RCC 7860 (cell line): ENCODE measurements at places on chromosomes 1 and 21.

- DNase-seq, result no peak
Observed at GRCh38 chr1:161952607-161953172, 71.0 kb downstream of the OLFML2B start.

DNA sequence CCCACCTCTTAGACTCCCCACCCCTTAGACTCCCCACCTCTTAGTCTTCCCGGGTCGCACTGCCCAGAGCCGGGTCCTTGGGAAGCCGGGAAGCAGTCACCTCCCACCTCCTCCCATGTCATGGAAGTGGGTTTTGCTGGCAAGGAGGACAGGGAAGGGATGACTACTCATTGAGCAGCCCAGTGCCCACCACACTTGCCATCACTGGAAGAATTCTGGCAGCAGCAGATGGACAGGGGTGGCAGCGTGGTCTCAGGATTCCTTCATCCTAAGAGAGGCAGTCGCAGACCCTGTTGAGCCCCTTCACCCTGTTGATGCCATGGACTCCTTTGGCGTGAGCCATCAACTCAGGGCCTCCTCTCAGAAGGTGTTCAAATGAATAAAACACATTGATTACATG lies 140.8 kb downstream of the PGBD5 start:
- no peak for DNase-seq

DNA sequence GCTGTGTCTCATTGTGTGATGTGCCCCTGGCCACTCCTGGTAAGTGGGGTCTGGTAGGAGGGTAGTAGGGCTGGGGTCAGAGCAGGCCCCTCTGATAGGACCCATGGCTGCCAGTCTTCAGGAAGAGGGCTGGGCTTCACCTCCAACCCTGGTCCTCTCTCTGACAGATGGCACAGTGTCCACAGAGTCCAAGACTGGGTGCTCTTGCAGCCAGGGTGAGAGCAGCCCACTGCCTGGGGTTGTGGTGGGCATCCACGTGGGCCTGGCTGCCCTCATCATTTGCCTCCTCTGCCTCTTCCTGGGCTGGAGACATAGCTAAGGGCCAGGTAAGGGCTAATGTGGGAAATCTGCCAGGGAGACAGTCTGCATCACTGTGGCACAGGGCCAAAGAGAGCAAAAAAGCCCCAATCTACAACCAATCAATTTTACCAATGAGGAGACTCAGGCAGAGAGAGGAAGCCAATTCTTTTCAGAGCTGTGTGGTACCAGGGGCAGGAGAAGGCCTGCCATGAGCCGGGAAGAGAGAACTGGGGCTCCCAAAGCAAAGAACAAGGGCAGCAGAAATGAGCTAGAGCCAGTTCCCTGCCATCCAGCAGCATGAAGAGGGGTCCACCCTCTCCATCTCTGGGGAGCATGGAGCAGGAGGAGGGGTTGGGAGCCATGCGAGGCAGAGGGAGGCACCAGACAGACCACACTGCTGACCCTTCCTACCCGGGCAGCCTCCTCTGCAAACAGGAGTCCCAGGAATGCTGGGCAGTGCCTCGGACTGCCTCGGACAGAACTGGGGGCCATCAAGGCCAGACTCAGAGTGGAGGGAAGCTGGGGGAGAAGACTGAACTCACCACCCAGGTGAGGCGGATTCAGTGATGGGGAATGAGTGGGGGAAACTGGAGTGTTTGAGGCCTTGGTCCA lies 26.8 kb downstream of the SLC27A3 start:
- no peak for DNase-seq

DNA sequence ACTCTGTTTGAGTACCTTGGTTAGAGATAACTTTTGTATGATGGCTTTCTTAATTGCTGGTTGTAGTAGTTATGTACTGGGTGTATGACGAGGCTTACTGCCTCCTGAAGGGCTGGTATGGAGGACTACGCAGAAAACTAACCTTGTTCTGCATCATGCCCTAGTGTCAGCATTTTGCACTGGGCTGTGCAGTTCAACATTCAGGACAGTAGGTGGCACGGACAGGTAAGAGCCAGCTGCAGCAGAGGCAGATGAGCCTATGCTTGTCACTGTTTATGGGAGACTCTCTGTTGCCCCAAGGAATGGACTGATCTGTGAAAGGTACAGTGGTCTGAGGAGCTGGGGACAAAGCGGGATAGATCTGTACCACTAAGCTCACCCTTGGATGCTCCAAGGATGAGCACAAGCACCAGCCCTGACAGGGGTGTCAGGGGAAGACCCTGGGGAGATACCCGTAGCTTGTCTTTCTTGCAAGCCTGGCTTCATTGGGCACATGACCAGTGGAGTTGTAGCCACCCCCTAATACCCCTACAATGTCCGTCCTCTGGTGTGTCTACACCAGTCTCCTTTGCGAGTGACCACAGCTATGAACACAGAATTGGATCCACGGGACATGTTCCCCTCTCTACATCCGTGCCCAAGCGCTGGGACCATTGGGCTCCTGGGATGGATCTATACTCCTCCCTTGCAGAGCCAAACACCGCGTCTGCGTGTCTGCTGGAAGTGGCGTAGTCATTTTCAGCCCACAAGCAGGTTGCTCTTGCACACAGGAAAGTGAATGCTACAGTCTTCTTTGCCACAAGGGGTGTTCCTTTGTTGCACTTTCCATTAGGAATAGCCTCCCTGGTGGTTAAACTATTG lies 51.1 kb upstream of the CFHR3 start:
- DNase-seq, result no peak

- no peak for DNase-seq
Observed at GRCh38 chr1:153936011-153936802, 10.3 kb downstream of the DENND4B start.

DNA sequence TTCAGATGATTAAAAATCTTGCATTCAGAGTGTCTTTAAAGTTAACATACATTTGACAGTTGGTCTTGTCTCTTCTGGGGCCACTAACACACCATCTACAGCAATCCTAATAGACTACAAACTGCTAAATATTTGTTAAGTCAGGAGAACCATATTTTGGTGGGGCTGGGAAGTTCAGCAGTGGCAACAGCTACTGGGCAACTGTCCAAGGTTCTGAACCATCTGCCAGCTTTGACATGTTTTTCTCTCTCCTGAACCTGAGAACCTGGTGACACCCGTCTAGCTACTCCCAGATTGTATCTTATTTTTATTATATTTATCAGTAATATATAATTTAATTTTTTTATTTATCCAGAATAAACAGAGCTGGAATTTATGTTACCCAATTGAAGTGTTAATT lies 199.0 kb upstream of the DPYD start:
- no peak for DNase-seq

DNA sequence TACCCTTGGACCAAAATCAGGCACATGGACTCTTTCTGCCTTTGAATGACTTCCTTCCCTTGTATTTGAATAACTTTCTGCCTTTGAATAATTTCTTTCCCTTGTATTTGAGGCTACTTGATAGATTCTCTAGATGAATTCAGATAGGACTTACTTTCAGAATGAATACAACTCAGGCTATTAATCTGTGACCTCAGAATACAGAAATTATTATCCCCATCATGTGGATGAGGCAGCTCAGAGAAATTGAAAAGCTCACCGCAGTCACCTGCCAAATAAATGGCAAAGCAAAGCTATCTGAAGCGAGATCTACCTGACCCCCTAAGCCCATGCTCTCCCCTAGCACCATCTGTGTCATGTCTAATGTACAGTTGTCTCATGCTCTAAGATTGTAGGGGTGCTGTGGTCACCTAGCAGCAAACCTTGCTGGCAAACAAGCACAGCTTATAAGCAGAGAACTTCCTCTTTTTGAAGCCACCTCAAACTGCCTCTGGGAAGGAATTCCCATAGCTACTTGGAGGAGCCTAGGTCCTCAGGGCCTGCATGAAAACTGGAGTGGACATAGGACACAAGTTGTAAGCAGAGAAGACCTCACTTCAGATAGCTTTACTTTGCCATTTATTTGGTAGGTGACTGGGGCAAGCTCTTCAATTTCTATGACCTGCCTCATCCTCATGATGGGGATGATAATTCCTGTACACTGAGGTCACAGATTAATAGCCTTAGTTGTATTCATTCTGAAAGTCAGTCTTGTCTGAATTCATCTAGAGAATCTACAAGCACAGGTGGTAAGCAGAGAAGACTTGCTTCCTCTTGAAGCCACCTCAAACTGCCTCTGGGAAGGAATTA lies 66.1 kb downstream of the FASLG start:
- no peak for DNase-seq

DNA sequence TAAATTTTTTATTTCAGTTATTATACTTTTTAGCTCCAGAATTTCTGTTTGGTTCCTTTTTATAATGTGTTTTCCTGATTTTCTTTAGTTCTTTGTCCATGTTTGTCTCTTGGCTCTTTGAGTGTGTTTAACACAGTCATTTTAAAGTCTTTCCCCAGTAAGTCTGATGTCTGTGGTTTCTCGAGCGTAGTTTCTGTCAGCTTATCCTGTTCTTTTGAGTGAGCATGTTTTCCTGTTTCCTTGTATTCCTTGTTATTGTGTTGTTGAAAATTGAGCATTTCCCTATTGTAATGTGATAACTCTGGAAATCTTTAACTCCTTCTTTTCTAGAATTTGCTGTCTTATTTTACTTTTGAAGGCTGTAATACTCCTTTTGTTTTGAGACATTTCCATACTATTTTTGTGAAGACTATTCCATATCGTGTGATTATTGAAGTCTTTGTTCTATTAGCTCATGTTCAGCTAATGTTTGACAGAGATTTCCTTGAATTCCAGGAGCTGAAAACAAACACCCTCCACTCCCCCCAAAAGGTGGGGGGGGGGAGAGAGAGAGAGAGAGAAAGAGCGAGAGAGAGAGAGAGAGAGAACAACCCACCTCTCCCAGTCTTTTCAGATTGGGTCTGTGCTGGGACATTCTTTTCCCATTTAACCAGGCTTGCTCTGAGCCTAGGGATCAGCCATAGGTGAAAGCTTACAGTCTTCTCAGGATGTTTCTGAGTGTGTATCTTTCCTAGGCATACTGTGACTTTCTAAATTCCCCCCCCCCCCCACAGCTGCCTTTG lies 38.3 kb downstream of the SDCCAG8 start:
- DNase-seq, result no peak

- no peak for DNase-seq
Observed at GRCh38 chr1:27392778-27393635, 585 bp downstream of the GPR3 start.

GRCh38 chr1:78840453-78841271 lies 165.9 kb downstream of the ADGRL4 start:
- DNase-seq, result peak; percentile 55

GRCh38 chr1:186511761-186512637 lies 51.1 kb upstream of the PDC start:
- DNase-seq, result no peak

DNA sequence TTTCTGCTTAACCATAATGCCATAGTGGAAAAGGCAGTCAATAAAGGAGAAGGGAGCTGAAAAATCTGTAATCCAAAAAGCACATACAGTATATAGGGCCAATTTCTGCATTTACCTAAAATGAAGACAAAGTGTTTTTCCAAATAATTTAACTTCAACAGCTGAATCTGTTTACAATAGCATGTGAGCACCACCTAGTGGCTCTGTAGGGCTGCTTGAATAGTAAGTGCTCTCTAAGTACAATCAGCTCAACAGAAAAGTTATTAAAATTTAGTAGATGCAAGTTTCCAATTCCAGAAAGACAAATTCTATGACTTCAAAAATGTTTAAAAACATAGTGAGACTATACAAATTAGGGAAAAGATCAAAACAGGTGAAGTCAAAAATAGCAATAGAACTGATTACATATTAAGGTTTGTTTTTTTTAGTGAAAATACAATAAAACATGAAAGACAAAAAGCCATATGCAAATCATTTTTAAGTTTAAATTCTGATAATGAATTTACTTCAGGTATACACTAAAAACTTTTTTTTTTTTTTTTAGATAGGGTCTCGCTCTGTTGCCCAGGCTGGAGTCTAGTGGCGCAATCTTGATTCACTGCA lies 220.0 kb downstream of the SETD4 start:
- peak; percentile 61 for DNase-seq

- DNase-seq, result no peak
Observed at GRCh38 chr1:176932114-176933104, 232.1 kb downstream of the ASTN1 start.

- no peak for DNase-seq
Observed at GRCh38 chr1:204524986-204525385, 8.8 kb downstream of the MDM4 start.

DNA sequence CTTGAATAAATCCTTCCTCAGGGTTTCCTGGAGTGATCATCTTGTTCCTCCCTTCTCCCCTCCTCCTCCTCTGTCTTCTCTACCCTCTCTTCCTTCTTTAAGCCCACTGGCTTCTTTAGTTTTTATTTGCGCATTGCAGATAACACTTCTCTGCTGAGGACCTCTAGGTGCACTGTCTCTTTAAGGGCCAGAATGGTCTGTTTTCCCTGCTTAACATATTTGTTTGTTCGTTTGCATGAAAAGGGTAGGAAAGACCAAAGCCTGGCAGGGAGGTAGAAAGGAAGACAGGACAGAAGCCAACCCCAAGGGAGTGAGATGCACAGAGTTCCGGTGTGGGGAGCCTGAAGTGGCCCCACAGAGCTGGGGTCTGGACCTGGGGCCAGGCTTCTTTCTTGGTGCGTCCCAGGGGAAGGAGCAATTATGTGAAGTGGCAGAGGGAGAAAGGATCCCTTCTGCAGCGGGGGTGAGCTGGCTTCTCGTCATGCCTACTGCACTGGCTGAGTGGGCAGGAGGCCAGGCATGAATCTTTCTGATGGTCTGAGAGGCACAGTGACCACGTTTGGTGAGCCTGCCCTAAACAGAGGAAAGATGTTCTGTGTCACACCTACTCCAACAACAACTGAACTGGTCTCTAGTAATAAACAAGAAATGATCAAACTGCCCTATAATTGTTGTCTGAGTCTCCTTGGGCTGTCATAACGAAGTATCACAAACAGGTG lies 232.7 kb downstream of the KCNJ6 start:
- no peak for DNase-seq

- DNase-seq, result no peak
Observed at GRCh38 chr1:178885869-178886268, 15.0 kb upstream of the ANGPTL1 start.

DNA sequence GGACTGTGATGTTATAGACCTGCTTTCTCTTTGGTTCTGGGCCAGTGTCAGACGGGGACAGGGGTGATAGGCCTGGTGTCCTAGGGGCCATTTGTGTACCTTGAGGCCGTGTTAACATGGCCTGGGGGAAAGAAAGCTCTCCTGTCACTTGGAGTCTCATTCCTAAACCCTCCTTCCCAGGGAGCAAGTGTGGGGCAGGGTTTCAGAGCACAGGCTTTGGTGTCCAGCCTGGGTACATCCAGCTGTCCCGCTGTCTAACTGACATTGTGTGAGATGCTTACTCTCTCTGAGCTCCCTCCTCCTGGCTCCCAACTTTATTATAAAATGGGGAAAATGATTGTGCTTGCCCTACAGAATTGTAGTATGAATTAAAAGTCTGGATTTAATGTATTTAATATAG lies 32.6 kb upstream of the EPHA8 start:
- DNase-seq, result no peak

GRCh38 chr1:116008656-116009390 lies 32.5 kb downstream of the SLC22A15 start:
- no peak for DNase-seq

GRCh38 chr1:195019385-195019784 lies 1588.9 kb downstream of the KCNT2 start:
- peak; percentile 17 for DNase-seq

DNA sequence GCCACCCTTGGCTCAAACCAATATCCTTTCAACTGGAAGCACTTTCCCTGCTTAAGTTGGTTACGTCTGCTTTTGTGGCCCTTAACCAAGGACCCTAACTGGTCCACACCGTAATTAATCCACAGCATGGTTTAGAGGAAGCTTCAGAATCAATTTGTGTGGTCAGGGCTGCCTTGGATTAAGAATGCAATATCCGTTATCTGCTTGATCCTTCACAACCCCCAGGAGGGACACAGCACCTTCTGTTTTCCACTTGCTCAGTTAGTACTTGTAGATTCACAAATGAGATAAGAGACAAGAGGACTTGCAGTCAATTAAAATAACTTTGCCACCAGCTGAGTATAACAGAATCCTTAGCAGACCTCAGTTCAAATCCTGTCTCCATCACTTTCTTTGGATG lies 56.9 kb upstream of the LRP8 start:
- DNase-seq, result no peak
